ENCODE measurements at places on chromosomes 16 and 17.

GRCh38 chr16:85187447-85187846 lies 75.2 kb upstream of the CIBAR2 start:
- H3K27ac ChIP-seq = no peak overlapping the region
- no peak for DNase-seq
- peaks cover 7% of the 10 kb centered on the region for H3K36me3 ChIP-seq
- H3K4me1 ChIP-seq = no peaks in the 10 kb centered on the region
- no peak overlapping the region for H3K4me3 ChIP-seq

GRCh38 chr16:75263963-75264445 lies 12.6 kb upstream of the BCAR1 start:
- no peaks in the 10 kb centered on the region for H3K36me3 ChIP-seq
- H3K27ac ChIP-seq = no peak overlapping the region
- no peak for DNase-seq
- peak overlapping the region; percentile 69 for H3K4me3 ChIP-seq
- H3K27me3 ChIP-seq = peaks cover 25% of the 10 kb centered on the region

- H3K4me1 ChIP-seq = no peaks in the 10 kb centered on the region
- peaks cover 8% of the 10 kb centered on the region for H3K27me3 ChIP-seq
- no peak overlapping the region for H3K27ac ChIP-seq
- no peak overlapping the region for H3K4me3 ChIP-seq
Observed at GRCh38 chr16:19169082-19169639, 1.1 kb downstream of the SYT17 start.

- H3K36me3 ChIP-seq = no peaks in the 10 kb centered on the region
- H3K27ac ChIP-seq = no peak overlapping the region
- peak overlapping the region; percentile 83 for H3K4me3 ChIP-seq
- DNase-seq = no peak
Observed at GRCh38 chr16:85948138-85948509, 49.2 kb downstream of the IRF8 start.

DNA sequence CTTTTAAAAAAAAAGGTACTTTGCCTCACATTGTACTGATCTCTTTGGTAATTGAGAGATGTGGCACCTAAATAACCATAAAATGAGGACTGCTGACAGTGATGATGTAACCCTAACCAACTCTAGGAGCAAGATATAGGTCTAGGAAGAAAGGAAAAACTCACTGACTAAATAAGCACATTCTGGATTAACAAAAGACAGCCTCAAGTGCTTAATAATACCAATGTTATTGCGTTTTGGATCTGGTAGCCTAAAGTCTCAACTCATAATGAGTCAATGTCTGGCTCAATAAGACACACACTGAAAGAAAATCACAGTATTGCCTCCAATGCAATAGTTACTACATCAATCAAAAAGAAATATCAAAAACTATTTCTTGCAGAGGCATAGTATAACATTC lies 3.0 kb downstream of the ERN1 start:
- peak overlapping the region; percentile 60 for H3K4me3 ChIP-seq
- H3K27me3 ChIP-seq = peaks cover 8% of the 10 kb centered on the region
- H3K4me1 ChIP-seq = peaks cover 52% of the 10 kb centered on the region
- no peak for DNase-seq

- H3K36me3 ChIP-seq = peaks cover 3% of the 10 kb centered on the region
- peaks cover 49% of the 10 kb centered on the region for H3K27me3 ChIP-seq
- no peak overlapping the region for H3K27ac ChIP-seq
- no peak overlapping the region for H3K4me3 ChIP-seq
Observed at GRCh38 chr16:86505899-86506864, 4.1 kb upstream of the FOXF1 start.

DNA sequence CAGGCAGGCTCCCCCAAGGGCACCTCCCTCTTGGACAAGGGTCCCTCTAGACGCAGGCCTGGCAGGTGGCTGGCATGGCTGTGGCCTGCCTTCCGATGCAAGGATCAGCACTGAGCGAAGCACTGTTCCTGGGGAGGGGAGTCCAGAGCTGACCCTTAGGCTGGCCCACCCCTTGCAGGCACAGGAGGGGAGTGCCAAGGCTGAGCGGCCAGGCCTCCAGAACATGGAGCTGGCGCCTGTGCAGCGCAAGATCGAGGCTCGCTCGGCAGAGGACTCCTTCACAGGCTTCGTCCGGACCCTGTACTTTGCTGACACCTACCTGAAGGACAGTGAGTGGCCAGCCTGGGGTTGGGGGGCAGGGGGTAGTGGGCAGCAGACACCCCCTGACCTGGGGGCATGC lies 16.8 kb upstream of the MYO15B start:
- no peak overlapping the region for H3K27ac ChIP-seq
- no peak for DNase-seq
- peaks cover 10% of the 10 kb centered on the region for H3K36me3 ChIP-seq
- peaks cover 5% of the 10 kb centered on the region for H3K27me3 ChIP-seq
- no peak overlapping the region for H3K4me3 ChIP-seq

DNA sequence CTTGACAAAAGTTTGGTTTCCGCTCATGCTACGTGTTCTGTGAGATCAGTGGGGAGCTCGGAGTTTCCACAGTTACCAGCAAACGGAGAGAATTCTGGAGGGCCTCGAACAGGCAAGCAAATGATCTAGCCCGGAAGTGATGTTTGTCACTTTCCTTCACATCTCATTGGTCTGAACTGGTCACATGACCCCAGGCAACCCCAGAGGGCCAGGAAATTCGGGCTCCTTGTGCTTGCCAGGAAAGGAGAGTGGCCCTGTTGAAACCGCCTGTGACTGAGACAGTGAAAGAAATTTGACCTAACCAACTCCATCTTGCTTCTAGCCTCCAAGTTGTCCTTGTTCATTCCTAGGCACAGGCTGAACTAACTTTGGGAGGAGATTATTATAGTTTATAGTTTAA lies 23.0 kb downstream of the SPPL2C start:
- no peaks in the 10 kb centered on the region for H3K4me1 ChIP-seq
- no peaks in the 10 kb centered on the region for H3K36me3 ChIP-seq
- DNase-seq = no peak
- peaks cover 12% of the 10 kb centered on the region for H3K27me3 ChIP-seq
- H3K4me3 ChIP-seq = no peak overlapping the region

GRCh38 chr16:11292076-11292748 lies 11.1 kb upstream of the PRM1 start:
- no peak overlapping the region for H3K27ac ChIP-seq
- peaks cover 32% of the 10 kb centered on the region for H3K27me3 ChIP-seq
- no peaks in the 10 kb centered on the region for H3K36me3 ChIP-seq
- DNase-seq = no peak
- peaks cover 10% of the 10 kb centered on the region for H3K4me1 ChIP-seq

DNA sequence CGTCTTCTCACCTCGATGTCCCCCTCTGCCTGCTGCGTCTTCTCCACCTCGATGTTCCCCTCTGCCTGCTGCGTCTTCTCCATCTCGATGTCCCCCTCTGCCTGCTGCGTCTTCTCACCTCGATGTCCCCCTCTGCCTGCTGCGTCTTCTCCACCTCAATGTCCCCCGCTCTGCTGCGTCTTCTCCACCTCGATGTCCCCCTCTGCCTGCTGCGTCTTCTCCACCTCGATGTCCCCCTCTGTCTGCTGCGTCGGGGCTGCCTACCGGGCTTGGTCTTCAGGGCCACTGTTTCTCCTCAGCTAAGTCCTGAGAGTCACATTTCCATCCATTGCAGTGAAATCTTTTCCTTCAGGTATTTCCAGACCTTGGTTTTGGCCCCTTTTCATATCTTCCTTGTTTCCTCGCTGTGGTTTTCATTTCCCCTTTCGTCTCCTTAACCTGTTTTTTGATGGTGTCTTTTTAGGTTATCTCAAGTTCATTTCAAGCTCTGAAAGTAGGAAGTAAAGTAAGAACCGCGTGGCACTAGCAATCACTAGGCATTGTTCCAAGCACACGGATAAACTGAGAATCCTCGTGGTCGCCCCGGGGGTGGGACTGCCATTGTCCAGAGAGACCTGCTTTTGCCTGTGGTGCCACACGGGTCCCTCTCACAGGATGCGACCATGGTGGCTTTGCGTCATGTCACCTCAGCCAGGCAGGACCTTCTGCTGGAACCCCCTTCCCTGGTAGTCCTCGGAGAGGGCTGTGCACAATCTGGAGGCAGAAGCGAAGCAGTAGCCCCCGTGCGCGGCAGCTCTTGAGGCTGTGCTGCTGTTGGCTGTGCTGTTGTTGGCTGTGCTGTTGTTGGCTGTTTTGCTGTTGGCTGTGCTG lies 9.5 kb upstream of the ZNF750 start:
- peak overlapping the region; percentile 71 for H3K4me3 ChIP-seq
- H3K4me1 ChIP-seq = peaks cover 53% of the 10 kb centered on the region
- H3K36me3 ChIP-seq = no peaks in the 10 kb centered on the region

DNA sequence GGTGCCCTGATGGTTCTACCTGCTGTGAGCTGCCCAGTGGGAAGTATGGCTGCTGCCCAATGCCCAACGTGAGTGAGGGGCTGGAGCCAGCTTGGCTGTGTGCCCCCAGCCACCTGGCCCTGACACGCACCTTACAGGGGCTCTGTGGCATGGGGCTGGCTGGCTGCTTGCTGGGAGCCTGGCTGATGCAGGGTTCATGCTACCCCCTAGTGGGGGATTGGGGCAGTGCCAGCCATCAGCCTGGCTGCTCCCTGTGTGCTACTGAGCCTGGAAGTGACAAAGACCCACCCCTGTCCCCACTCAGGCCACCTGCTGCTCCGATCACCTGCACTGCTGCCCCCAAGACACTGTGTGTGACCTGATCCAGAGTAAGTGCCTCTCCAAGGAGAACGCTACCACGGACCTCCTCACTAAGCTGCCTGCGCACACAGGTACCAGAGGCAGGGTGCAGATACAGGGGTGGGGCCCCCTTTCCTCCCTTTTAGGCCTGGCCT lies 5.7 kb downstream of the GRN start:
- no peak overlapping the region for H3K27ac ChIP-seq
- peak; percentile 62 for DNase-seq
- H3K4me1 ChIP-seq = peaks cover 16% of the 10 kb centered on the region
- no peak overlapping the region for H3K4me3 ChIP-seq
- no peaks in the 10 kb centered on the region for H3K36me3 ChIP-seq
- H3K27me3 ChIP-seq = peaks cover 5% of the 10 kb centered on the region

- no peaks in the 10 kb centered on the region for H3K4me1 ChIP-seq
- no peaks in the 10 kb centered on the region for H3K27me3 ChIP-seq
- peak overlapping the region; percentile 43 for H3K4me3 ChIP-seq
- DNase-seq = no peak
Observed at GRCh38 chr16:35599429-35600160, 2140.2 kb downstream of the TP53TG3F start.

- DNase-seq = no peak
- H3K4me1 ChIP-seq = no peaks in the 10 kb centered on the region
Observed at GRCh38 chr16:52256310-52257078, 290.4 kb downstream of the TOX3 start.

GRCh38 chr17:10754109-10754508 lies 24.3 kb upstream of the TMEM220 start:
- no peaks in the 10 kb centered on the region for H3K36me3 ChIP-seq
- no peak overlapping the region for H3K27ac ChIP-seq
- DNase-seq = no peak
- H3K4me3 ChIP-seq = no peak overlapping the region
- no peaks in the 10 kb centered on the region for H3K4me1 ChIP-seq

DNA sequence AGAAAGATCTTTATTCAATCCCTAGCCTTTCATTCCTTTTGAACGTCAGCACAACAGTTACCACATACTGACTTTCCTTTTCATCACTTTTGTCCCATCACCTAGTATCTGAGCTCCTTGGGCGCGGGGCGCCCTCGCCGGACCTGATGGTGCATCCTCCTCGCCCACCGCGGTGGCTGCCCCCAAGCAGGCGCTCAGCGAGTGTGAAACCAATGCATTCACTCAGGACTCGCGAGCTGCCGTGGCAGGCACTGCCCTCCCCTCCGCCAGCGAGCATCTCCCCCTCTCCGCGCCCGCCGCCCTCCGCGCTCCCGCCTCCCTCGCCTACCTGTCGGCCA lies 756 bp downstream of the KLHL11 start:
- no peak overlapping the region for H3K4me3 ChIP-seq
- no peak overlapping the region for H3K27ac ChIP-seq
- DNase-seq = no peak
- peaks cover 30% of the 10 kb centered on the region for H3K4me1 ChIP-seq

GRCh38 chr17:47257651-47258339 lies 4.2 kb downstream of the ITGB3 start:
- no peak overlapping the region for H3K4me3 ChIP-seq
- no peaks in the 10 kb centered on the region for H3K36me3 ChIP-seq
- H3K4me1 ChIP-seq = peaks cover 12% of the 10 kb centered on the region
- no peak for DNase-seq
- H3K27me3 ChIP-seq = peaks cover 15% of the 10 kb centered on the region

DNA sequence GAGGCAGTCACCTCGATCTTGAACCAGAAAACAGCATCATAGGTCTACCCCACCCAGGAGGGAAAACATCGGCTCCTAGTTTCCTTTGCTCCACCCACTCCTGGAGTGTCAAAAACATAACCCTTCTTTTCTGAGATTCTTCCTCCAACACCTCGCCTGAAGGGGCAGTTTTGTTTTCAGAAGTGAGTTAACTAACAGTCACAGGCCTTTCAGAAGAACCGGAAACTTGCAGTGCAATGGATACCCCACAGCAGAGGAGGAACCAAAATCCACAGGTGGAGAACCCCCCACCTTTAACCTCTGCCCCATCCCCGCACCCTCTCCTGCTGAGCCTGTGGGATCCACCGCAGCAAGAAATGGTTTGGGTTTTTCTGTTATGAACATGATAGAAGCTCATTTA lies 7.8 kb upstream of the TEX2 start:
- peaks cover 5% of the 10 kb centered on the region for H3K27me3 ChIP-seq
- H3K36me3 ChIP-seq = no peaks in the 10 kb centered on the region
- H3K27ac ChIP-seq = peak overlapping the region; percentile 69
- DNase-seq = peak; percentile 10
- H3K4me1 ChIP-seq = peaks cover 30% of the 10 kb centered on the region
- peak overlapping the region; percentile 75 for H3K4me3 ChIP-seq

DNA sequence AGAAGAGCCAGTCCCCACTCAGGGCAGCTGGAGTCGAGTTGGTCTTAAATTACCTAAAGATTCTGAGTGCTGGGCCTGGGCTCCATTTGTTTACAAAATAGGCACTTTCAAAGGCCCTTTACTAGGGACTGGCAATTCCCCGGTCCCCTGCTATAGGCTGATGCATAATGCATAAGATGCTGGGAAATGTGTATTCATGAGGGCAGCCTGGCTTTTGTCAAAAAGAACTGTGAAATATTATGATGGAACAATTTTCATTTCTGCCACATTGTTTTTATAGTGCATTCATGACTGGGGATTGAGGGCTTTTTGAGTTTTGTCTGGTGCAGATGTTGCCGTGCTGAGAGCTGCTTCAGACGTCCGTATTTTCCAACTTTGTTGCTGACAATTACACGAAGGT lies 617.0 kb upstream of the CDH5 start:
- no peak overlapping the region for H3K4me3 ChIP-seq
- H3K27ac ChIP-seq = no peak overlapping the region
- DNase-seq = no peak
- H3K36me3 ChIP-seq = no peaks in the 10 kb centered on the region
- no peaks in the 10 kb centered on the region for H3K4me1 ChIP-seq

DNA sequence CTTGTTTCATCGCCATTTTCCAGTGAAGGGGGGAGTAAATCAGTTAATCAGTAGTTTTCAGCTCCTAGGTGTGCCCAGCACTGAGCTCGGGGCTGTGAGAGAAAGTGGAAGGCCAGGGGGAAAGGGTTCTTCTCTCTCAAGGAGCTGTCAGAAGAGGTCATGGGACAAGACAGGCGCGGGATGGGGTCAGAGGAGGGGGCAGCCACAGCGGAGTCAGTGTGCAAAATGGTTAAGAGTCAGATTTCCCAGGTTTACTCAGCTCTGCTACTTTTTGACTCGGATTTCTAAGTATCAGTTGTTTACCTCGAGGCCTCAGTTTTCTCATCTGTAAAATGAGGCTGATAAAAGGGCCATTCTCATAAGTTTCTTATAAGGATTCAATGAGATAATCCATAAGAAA lies 4.3 kb upstream of the XYLT1 start:
- peaks cover 41% of the 10 kb centered on the region for H3K4me1 ChIP-seq
- peaks cover 17% of the 10 kb centered on the region for H3K27me3 ChIP-seq
- no peaks in the 10 kb centered on the region for H3K36me3 ChIP-seq
- H3K27ac ChIP-seq = peak overlapping the region; percentile 35
- H3K4me3 ChIP-seq = no peak overlapping the region
- no peak for DNase-seq

- H3K27me3 ChIP-seq = peaks cover 11% of the 10 kb centered on the region
- no peaks in the 10 kb centered on the region for H3K36me3 ChIP-seq
- H3K4me1 ChIP-seq = no peaks in the 10 kb centered on the region
Observed at GRCh38 chr16:50917950-50918703, 176.2 kb downstream of the CYLD start.

Data from immature natural killer cell (primary cell).